T-helper 2 cell treated with Interferon-gamma antibody and Interleukin-4, amounts not matched to agents 5 μg/mL and 100 μg/mL, for 36 hours (primary cell): ENCODE measurements at places on chromosomes 16 and 17.

DNA sequence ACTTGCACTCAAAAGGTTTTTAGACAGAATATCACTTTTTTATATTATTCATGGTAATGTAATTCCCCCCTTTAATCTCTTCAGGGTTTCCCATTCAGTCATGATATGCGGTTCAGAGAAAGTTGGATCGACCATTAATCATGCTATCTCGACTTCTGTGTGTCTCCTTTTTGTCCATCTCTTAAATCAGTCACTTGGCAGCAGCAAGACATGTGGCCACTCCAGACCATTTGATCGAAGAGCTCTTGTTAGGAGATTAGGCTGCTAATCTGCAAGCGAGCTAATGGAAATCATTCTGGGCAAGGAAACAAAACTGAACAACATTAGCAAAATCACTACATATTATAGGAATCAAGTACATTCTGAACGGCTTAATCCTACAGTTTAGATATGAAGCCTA, 449.9 kb downstream of the WWOX start:
- DNase-seq, result no peak

- no peak for DNase-seq
Observed at GRCh38 chr17:17985555-17985954, 12.9 kb downstream of the DRC3 start.

- no peak for DNase-seq
Observed at GRCh38 chr17:67779098-67779672, 46.1 kb upstream of the BPTF start.

DNA sequence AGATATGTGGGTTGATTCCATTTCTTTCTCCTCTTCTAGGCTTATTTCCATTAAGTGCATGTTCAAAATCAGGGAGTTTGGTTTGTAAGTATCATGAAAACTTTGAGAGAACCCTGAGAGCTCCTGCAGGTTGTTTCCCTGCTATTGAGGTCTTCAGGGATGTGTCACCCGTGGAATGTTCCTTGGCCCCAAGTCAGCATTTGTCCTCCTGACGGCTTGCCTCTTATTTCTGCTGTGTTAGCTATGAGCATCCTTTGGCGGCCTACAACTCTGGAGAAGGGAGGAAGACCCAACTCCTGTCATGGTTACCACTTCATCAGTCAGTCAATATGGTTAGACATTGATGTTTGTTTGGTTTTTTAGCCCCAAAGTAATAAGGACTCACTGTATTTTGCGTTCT, 180.8 kb downstream of the FTO start:
- DNase-seq, result no peak

DNA sequence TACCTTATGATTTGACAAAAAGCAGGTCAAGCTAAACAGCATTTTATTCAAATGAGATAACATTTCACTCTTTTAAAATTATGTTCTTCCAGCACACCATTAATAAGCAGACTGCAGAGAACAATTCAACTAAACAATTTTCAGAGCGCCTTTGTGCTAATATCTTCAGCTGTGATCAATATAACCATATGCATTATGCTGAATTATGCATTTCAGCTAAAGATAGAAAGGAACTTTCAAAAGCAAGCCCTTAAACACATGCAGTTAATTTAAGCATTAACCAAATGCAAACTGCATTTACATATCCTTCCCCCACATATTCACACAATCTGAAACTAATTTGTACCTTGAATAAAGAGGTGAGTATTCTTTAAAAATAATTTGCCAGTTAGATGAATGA, 41.6 kb downstream of the RPGRIP1L start:
- no peak for DNase-seq

GRCh38 chr17:6179017-6179416, 108.8 kb downstream of the WSCD1 start:
- DNase-seq, result no peak

GRCh38 chr16:53517851-53518250, 14.8 kb upstream of the AKTIP start:
- no peak for DNase-seq

DNA sequence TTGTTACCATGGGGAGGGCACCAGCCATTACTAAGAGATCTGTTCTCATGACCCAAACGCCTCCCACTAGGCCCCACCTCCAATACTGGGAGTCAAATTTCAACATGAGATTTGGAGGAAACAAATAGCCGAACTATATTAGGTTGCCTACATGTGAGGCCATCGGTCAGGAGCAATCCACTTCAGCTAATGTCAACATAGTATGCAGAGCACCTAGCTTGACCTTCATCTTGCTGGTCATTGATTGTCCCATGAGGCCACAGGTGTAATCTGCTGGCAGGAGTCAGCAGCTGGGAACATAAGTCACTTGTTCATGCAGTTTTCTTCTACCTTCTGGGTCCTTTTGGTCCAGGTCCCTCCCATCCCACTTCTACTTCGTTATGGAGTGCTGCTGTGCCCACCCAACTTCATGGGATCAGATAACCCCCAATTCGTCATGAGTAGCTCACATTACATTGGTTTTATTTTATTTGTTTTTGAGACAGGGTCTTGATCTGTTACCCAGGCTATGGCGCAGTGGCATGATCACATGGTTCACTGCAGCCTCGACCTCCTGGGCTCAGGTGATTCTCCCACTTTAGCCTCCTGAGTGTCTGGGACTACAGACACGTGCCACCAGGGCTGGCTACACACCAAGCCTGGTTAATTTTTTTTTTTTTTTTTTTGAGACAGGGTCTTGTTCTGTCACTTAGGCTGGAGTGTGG, 5.9 kb upstream of the KPNA2 start:
- no peak for DNase-seq

- no peak for DNase-seq
Observed at GRCh38 chr17:17106756-17107155, 64.5 kb downstream of the MPRIP start.

DNA sequence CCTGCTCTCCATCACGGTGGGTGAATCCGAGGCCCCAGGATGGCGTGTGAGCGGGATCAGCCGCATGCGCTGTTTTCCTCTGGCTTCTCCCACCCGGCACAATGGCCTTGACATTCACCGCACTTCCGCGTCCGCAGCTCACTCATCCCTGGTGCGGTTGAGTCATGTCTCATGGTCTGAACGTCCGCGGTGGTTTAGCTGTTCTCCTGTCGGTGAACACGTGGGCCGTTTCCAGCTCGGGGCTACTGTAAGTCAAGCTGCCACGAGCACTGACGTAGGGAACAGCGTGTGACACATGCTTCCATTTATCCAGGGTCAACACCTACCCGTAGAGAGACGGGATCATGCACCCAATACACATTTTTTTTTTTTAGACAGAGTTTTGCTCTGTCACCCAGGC, 15.3 kb upstream of the CACNA1H start:
- DNase-seq, result no peak

GRCh38 chr17:78514521-78514920, 62.7 kb downstream of the DNAH17 start:
- DNase-seq, result no peak

DNA sequence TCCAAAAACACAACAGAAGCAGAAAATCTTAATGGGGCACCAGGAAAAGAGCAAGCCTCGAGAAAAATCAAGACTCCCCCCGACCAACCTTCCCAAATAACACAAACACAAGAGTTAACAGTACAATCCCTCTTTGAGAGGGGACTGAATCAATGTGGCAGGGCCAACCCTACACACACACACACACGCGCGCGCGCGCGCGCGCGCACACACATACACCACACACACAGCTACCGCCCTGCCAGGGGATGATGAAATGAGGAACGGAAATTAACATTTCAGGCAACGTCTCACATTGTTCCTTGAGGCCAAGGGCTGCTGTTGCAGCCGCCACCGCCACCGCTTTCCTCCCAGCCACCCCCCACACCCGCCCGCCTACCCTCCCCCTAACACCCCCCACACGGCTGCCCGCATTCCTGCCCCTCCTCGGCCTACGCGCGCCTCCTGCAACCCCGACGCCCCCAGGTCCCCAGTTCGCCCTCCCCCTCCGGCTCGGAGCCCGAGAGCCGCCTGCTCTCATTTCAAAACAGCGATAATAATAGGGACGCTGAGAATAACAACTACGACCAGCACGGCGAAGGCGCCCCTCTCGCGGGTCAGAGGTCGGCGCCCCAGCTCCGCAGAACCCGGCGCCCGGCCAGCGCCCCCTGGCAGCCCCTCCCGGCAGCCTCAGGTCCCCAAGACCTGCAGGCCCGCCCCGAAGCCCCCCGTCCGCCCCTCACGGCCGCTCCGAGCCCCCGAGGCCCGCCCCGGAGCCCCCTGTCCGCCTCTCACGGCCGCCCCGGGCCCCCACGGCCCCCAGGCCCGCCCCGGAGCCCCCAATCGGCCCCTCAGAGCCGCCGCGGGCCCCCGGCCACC, 1.1 kb downstream of the ANKRD11 start:
- peak; percentile 81 for DNase-seq

- no peak for DNase-seq
Observed at GRCh38 chr16:78363843-78364555, 264.5 kb downstream of the WWOX start.

DNA sequence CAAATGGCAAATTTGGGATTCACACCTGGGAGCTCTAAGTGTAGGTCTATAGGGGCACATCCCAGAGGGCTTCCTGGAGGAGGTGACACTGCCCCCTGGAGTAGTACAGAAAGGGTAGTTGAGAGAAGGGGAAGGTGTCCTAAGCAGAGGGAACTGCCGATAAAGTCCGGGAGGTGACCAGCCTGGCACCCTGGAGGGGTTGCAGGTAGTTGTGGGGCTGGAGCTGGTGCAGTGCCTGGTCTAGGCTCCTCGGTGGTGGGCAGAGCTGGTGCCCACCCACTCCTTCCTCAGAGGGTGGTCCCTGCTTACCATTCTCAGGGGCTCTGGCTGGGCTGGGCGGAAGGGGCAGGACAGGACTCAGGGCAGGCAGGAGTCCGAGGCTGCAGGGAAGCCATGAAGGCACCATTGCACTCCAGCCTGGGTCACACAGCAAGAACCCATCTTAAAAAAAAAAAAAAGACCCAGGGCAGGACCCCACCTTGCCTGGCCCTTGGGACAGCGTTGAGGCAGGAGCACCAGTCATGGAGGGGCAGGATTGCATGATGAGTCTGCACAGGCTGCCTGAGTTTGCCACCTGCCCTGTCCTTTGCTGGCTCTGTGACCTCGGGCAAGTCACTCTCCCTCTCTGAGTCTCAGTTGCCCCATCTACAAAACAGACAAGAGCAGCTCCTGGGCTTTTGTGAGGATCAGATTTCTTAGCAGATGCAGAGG, 43.8 kb downstream of the LAT start:
- DNase-seq, result no peak

DNA sequence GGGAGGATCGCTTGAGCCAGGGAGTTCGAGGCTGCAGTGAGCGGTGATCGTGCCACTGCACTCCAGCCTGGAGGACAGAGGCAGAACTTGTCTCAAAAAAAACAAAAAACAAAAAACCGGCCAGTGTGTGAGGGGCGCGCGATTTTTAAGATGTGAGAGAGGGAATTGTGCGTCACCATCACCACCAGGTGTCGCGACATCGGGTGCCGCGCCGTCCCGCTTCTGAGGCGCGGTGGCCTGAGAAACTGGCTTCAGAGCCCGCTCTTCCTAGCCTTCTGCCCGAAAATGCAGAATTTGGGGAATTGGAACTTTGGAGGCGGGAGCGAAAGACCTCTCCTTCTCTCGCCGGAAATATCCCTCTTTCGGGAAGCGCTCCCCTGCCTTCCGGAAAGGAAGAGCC, 524.8 kb downstream of the KCNJ18 start:
- no peak for DNase-seq

DNA sequence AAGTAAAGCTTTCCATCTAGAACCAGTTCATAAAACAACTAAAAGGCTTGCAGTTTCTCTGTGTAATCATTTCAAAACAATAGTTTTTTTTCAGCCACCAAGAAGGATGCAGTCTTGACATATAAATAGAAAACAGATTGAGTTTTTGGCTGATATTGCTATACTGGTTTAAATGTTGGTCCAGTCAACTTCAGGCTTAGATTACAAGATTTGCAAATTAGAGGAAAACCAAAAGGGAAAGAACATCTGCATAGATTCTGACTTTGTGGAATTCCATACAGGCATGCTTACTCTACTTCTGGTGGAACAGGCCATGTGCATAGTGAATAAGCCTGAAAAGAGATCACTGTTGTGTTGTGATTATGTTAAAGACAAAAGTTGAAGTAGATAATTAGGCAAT, 150.3 kb downstream of the BCAS3 start:
- DNase-seq, result no peak

- no peak for DNase-seq
Observed at GRCh38 chr16:77843405-77843804, 55.0 kb downstream of the VAT1L start.

DNA sequence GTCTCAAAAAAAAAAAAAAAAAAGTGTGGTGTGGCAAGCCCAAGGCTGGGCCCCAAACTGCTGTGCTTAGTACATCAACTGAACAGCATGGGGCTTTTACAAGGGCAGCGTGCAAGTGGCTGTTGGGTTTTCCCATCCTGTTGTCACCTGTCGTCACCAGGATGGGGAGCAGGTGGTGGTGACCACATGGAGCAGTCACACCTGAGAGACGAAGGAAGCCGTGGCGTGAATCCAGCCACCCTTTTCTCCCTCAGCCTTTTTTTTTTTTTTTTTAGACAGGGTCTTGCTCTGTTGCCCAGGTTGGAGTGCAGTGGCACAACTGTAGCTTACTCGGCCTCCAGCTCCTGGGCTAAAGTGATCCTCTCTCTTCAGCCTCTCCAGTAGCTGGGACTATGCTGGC, 4.1 kb upstream of the MRPL58 start:
- no peak for DNase-seq

DNA sequence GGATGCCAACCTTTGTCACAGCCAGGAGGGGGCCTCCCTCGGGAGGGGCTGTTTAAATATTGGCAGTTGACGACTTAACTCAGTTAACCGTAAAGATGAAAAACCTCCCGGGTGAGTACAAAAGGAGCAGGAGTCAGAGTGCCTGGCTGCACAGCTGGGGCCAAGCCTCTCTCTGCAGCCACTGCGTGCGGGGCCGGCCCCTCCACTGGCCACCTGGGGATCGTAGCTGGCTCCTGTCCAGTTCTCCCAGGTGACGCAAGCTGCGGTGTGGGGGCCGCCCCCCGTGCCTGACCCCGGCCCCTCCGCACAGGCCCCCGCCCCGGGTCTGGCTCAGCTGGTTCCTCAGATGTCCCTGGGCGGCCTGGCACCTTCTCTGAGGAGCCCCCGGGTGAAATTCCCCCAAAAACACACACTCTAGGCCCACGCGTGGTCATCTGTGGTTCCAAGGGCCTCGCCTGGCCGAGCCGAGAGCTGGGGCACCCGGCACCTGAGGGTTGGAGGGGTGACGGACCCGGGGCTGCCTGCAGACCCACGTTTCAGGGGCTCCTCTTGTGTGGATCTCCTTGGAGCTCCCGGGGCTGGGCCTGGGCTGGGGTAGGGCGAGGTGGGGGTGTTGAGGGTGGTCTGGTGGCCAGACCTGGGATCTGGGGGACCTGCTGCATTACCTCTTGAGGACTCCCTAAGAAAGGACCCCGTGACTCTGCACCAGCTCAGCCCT, 7.4 kb upstream of the CACNA1H start:
- no peak for DNase-seq

- DNase-seq, result no peak
Observed at GRCh38 chr17:41377546-41377945, 4.6 kb downstream of the KRT34 start.

DNA sequence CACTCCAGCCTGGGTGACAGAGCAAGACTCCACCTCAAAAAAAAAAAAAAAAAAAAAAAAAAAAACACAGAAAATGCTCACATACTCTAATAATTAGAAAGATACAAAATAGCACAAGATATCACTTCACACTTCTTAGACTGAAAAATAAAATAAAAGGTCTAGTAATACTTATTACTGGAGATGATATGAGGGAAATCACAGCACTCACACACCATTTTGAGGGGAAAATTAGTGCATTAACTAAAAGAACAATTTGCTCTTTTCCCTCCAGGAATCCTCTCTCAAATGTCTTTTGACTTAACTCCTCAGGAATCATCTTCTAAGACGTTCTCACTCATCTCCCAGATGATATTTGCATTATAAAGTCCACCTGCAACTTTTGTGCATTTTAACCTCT, 697.9 kb upstream of the SOX9 start:
- DNase-seq, result no peak

- no peak for DNase-seq
Observed at GRCh38 chr16:48409839-48410632, 24.8 kb upstream of the SIAH1 start.
